Suppressor macrophage treated with lipopolysaccharide for 1 hour (primary cell): ENCODE measurements at places on chromosomes 1 and 21.

DNA sequence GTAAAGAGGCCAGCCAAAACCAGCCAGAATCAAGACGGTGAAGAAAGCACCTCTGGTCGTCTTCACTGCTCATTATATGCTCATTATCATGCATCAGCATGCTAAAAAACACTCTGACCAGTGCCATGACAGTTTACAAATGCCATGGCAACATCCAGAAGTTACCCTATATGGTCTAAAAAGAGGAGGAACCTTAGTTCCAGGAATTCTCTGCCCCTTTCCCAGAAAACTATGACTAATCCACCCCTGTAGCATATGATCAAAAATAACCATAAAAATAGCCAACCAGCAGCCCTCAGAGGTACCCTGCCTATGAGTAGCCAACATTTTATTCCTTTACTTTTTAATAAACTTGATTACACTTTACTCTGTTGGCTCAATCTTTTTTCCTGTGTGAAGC, 34.2 kb upstream of the PBX1 start:
- DNase-seq, result peak; percentile 20

- no peak for DNase-seq
Measured at GRCh38 chr1:174939775-174940545, 59.8 kb upstream of the CACYBP start.

- DNase-seq, result no peak
Measured at GRCh38 chr1:205435578-205436573, 14.0 kb upstream of the LEMD1 start.

DNA sequence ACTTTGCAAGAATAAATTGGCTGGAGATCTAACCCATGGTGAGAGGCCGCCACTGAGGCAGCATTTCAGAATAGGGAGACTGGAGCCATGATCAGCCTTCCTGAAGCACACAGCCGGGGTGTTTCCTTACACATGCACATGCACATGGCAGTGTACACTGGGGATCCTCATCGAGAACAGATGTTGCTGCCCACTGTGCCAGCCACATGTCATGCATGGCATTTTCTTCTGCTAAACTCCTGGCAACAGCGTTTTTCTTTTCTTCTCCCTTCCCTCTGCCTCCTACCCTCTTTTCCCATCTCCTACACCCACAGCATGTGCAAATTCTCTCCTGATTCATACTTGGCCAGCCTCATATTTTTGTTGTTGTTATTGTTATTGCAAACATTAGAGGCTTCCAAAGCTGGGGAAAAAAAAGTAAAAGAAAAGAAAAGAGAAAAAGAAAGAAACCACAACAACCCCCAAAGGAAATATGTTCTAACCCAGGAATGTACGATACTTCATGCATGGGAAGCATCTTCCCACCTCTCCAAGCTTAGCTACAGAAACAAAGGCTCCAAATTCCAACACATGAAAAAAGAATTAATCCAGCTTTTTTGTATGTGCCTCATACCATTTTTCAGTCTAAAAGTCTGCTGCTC, 344.0 kb downstream of the ASTN1 start:
- no peak for DNase-seq

DNA sequence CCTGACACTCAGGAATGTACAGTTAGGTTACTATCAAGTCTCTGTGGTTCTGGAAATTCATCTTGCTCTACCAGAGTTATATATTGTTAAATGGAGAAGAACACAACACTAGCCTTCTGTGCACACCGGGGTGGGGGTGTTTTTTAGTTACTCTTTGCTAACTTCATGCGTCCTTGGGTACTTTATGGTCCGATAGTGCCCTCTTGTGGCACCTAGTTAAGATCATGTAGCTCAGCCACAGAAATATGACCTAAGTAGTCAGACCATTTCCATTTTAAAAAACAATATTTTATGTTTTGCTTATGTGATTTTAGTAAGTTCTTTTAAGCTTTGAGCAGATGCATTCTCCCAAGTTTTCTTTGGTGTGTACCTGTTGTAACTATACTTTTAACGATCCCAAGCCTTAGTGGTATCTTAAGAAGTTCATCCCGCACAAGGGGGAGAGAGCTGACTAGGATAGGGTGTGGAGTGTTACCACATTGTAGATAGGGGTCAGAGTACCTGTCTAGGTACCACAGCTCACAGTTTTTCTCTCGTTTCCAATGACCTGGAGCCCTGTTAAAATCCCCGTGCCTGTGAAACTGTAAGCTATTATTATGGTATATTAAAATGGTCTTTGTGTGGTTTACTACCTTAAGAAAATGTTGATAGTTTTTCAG, 20.6 kb upstream of the SH3D21 start:
- peak; percentile 92 for DNase-seq

- no peak for DNase-seq
Measured at GRCh38 chr1:10421637-10422036, 8.6 kb upstream of the CENPS start.

GRCh38 chr21:37804001-37804400, 112.3 kb downstream of the KCNJ6 start:
- no peak for DNase-seq

GRCh38 chr1:247079141-247079874, 697 bp upstream of the ZNF670 start:
- DNase-seq, result peak; percentile 21

DNA sequence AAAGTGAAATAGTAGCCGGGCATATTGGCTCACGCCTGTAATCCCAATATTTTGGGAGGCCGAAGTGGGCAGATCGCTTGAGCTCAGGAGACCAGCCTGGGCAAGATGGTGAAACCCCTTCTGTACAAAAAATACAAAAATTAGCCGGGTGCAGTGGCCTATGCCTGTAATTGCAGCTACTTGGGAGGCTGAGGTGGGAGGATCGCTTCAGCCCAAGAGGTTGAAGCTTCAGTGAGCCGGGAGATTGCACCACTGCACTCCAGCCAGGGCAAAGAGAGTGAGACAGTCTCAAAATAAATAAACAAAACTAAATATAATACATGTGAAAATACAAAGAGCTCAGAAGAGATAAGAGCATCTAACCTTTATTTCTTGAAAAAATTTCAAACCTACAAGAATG, 2.3 kb upstream of the MSTO1 start:
- no peak for DNase-seq

DNA sequence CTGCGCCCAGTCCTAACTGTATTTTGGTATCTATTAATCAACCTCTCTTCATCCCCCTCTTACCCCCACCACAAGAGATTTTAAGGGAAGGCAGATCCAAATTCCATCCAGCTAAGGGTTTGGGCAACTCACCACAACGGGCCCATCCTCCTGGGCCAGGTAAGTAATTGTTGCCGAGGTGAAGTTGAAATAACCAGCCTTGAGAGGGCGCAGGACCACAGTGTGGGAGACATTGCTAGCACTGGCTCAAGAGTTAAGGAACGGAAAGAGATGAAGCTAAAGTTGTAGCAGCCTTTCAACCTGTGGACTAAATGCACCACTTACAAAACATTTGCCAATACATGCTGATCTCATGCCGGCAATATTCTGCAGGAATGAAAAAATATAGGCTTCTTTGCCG, 5.9 kb downstream of the SSR2 start:
- no peak for DNase-seq

DNA sequence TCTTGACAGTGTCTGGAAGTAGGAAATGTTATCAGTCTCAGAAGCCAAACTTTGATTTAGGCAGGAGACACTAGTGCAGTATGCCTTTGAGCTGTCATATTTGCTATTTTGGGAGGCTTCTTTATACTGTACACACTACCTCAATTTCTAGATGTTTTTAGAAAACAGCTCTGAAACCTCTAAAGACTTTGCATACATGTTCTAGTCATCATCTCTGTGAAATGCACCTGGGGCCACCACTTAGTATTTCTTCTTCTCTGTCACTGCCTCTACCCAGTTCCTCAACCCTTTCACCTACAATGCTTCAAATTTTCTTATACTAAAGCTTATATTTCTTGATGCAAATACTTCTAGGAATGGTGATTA, 29.1 kb upstream of the PLA2G4A start:
- DNase-seq, result no peak
